ENCODE measurements at places on chromosomes 5 and 9. TPM values are rescaled to one million over a fixed set of nuclear protein-coding genes. Genes with fewer than 3 reads are reported as not detected.
A peak's percentile ranks its signal among the peaks of the same experiment; 100 is the strongest.

KIF12 gene
- polyA plus RNA-seq, result 155 TPM

SLC34A1 gene
- 211 TPM for polyA plus RNA-seq

FOXD4L3 gene
- polyA plus RNA-seq, result not detected

PTPRD gene
- 6.4 TPM for polyA plus RNA-seq

MED7 gene
- polyA plus RNA-seq, result 28.6 TPM

DCTN3 gene
- 175 TPM for polyA plus RNA-seq

MARCOL gene
- not detected for polyA plus RNA-seq

SLC45A2 gene
- 0.22 TPM for polyA plus RNA-seq

PRDM9 gene
- not detected for polyA plus RNA-seq

PCAT7 gene
- polyA plus RNA-seq, result 1.5 TPM

BDP1 gene
- polyA plus RNA-seq, result 5.1 TPM

LHX3 gene
- not detected for polyA plus RNA-seq

TRAF1 gene
- 3.1 TPM for polyA plus RNA-seq

GRCh38 chr5:93794954-93795353 lies 53.6 kb upstream of the POU5F2 start:
- no peak for DNase-seq

- DNase-seq, result peak; percentile 50
Measured at GRCh38 chr5:7245121-7245651, 150.8 kb upstream of the ADCY2 start.

DNA sequence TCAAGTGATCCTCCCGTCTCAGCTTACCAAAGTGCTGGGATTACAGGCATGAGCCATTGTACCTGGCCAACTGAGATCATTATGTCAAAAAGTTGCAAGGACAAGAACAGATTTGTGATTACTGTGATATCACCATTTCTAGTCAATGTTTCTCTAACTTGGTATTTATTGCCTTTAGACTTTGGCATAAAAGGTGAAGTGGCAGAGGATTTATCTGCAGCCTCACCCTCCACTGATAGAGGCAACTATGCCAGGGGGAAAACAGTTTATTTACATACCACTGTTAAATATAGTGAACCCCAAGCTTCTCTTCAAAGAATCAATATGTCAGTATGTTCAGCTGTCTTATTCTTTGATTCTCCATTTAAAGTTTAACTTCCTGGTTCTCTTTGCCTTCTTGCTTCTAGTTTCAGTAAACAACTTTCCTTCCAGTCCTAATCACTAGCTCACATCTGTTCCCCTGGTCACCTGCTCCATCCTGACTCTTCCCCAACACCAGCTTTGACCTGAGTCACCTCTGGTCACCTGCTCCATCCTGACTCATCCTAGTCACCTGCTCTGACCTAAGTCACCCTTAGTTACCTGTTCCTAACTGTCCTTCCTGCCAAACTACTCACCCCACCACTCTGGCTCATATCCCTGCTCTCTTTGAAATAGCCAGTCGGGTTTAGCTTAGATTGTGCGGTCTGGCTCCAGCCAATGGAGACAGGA lies 29.9 kb downstream of the SEMA6A start:
- DNase-seq, result no peak

GRCh38 chr5:36908544-36909260 lies 32.1 kb downstream of the NIPBL start:
- no peak for DNase-seq

DNA sequence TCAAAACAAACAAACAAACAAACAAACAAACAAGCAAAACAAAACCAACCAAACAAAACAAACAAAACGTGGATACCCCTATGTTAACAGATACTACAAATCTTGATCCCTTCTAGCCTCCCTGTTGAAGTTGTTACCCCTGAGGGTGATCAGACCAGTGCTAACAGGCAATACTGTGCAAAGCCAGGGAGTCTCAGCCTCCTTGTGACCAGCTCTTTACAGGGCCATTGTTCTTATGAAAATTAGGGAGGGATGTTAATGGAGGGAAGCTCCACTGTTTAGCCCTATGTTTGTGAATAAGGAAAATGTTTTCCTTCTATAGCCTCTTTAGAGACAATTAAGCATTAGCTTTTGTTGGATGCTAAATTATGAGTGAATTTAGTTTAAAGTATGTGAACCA lies 1072.1 kb upstream of the WWC1 start:
- no peak for DNase-seq

GRCh38 chr5:39980056-39980455 lies 555.3 kb upstream of the DAB2 start:
- DNase-seq, result no peak

GRCh38 chr5:72271702-72272101 lies 48.3 kb downstream of the MRPS27 start:
- DNase-seq, result no peak

DNA sequence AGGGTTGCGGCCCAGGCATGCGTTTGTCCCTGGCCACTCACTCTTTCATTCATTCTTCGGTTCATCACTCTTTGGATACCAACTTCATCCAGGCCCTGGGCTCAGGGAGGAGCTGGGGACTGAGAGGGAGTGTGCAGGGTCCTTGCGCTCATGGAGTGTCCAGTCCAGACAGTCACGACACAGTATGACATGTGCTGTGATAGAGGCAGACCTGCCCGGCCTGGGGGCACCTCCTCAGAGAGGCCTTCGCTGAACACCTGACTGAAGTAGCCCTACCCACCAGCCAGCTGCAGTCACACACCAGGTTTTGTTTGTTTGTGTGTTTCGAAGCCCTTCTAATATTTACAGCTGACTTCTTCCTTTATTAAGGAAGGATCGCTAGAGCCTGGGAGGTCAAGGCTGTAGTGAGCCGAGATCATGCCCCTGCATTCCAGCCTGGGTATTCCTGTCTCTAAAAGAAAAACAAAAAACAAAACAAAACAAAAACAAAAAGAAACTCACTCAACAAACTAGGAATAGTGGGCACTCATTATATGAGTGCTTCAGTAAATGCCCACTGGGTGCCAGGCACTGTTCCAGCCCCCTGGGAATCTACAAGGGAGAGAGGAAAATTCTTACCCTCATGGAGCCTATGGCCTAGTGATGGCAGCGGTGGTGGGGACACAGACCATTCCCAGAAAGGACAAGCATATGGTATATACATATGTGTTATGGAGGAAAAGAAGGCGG lies 6.3 kb upstream of the PSD2 start:
- no peak for DNase-seq

- no peak for DNase-seq
Measured at GRCh38 chr5:103472265-103472664, 90.3 kb downstream of the NUDT12 start.

DNA sequence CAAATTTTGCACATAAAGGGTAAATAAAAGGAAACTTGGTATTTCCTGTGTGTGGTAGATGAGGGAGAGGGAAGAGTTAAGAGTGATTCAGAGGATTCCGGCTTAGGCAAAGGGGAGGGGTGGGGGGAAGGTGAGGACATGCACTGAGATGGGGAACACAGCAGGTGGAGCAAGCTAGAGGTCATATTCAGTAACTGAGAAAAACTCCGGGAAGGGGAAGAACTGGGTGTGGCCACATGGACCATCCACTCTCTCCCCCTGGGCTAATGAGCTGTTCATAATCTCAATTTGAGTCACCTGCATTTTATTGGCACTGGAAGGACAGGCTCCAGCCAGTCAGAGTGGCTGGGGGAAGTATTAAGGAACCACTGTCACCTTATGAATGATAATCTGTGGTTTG lies 45.1 kb upstream of the UGCG start:
- DNase-seq, result no peak

DNA sequence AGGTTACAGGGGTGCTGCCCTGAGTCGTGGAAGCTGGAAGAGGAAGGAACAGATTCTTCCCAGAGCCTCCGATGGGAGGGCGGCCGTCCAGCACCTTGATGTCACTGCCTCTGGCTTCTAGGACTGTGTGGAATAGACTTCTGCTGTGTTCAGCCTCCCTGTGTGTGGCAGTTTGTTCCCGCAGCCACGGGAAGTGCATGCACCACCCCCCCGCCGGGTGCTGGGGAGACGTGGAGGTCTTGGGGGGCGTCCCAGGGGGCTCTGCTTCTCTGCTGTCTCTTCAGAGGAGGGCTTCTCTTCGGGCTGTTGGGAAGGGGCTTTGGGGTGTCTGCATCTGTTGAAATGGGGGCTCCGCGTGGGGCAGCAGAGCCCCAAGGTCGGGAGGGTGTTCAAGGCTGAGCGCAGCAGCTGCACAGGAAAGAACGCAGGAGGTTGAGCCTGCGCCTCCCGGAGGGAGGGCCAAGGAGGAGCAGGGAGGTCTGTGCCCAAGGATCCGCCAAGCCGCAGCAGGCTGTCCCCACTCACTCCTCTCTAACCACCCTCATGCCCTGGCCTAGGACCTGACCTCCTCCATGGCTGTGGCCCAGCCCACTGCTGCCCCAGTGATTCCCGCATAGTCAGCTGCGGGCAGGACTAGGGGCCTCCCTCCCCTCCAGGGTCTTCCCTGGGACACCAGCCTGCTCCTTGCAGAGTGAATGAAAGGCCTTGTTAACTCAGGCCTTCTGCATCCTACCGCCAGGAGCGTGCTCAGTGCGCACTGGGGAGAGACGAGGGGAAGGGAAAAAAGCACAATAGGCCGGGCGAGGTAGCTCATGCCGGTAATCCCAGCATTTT lies 45.0 kb downstream of the ROPN1L start:
- DNase-seq, result no peak

DNA sequence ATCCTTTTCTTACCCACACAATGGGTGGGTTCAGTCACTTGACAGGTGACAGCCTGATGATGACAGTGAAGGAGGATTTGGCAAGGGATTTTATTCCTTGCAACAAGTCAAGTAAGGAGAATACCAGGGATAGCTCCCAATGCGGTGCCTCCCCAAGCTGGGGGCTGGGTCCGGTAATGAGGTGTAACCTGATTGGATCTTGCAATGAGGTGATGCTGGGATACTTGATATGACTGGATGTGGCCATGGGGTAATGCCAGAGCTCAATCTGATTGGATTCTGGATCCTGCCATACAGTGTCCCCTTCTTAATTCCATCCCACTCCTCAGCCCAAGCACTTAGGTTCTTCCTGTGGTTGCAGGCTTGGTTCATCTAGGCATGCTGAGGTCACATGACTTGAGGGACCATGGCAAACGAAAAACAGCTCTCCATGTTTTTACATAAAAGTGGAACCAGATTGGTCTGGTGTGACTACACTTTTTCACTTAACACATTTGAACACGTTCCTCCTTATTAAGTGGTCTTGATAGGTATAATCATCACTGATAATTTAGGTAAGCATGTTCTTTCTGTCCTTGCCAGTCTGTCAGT lies 181.1 kb downstream of the PDZD2 start:
- no peak for DNase-seq

- no peak for DNase-seq
Measured at GRCh38 chr5:131952301-131952857, 6.9 kb upstream of the MEIKIN start.

GRCh38 chr5:125595095-125595494 lies 828.1 kb upstream of the GRAMD2B start:
- peak; percentile 59 for DNase-seq

GRCh38 chr9:135533113-135533512 lies 11.9 kb downstream of the LCN1 start:
- peak; percentile 25 for DNase-seq

DNA sequence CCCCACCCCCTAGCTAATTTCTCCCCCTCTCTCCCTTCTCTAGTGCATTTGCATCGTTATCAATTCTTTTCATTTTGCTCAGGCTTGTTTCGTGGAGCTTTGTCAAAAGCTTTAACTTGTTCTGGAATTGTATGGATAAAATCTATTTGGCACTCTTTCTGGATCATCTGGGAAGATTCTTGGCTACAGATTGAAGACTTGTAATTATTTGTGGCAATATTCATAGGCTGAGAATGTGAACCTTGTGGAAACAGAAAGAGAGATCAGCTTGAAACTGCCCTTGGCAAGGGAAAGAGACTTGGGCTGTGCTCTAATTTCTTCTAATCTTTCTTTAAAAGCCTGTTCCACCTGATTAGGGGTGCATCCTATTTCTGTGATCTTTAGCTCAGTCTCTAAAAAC lies 340.6 kb upstream of the DAB2 start:
- DNase-seq, result no peak

- peak; percentile 10 for DNase-seq
Measured at GRCh38 chr5:60453186-60453976, 246.6 kb downstream of the DEPDC1B start.

GRCh38 chr5:157217289-157218024 lies 36.8 kb downstream of the ITK start:
- no peak for DNase-seq

DNA sequence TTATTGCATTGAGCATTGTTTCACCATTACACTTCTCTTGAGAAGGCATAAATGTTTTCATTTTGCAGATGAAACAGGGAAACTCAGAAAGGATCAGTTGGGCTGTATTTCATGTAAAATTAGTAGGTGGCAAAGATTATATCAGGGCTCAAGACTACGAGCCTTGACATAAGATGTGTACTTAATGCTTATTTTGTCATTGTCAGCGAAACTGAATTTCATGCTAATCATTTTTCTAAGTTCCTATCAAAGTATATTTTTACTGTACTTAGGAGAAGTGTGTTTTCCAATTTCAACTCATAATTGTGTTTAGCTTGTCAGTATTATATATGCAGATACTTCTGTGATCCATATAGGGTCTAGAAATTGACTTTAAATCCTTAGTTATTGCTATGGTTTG lies 123.8 kb downstream of the FBXL7 start:
- DNase-seq, result no peak

DNA sequence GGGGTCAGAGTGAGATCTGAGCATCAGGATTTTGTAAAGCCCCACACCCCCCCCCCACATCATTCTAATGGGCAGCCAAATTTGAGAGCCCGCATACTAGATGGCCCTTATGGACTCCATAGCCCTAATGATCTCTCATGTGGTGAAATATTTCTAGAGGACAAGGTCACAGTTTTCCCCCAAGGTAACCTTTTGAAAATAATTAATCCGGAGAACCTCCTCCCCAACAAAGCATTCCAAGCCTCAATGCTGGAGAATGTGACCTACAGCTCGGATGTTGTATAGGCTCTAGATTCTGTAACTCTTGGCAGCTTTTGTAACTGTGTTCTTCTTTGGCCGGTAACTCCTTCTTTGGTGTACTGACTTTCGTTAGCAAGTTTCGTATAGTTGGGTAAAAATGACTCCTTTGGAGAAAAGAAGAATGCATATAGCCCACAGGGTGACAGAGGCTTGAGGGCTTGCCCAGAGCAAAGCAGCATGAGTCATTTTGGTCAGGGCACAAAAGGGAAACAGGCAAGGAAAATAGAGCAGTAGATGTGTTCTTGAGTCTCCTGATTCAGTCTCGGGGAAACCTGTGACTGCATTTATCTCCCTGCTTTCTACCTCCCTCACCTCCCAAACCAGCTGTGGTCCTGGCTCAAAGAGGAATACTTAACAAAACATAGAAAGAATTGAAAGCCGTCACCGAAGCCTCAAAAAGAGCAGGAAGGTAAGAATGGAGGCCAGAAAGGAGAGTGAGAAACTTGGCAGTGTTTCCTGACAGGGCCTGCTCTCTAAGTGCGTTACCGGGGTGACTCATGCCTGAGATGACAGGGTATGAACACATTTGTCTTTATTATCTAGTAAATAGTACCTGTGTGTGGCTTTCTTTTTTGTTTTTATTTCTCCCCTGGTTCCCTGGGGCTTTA lies 6.6 kb upstream of the XPA start:
- DNase-seq, result no peak

DNA sequence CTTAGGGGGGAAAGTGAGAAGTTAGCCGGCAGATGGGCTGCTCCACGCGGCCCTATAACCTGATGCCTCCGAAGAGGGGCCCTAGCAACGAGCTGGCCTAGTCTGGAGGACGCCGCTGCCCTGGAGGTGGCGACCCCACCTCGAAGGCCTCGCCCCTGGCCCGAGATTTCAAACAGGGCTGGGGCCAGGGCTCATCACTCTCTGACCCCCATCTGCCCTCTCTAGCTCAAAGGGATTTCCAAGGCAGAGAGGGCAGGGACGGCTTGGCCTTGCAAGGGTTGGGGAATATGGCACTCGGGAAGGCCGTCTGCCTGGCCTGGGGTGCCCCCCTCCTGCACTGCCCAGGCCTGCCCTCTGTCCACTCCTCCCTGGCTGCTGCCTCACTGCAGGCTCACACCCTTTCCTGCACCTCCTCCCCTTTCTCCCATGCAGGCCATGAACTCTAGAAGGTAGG lies 25.5 kb upstream of the TIFAB start:
- DNase-seq, result no peak
